CD4-positive, alpha-beta T cell treated with Interleukin-4 for 1 hour (primary cell): ENCODE measurements at places on chromosomes 4 and X.

DNA sequence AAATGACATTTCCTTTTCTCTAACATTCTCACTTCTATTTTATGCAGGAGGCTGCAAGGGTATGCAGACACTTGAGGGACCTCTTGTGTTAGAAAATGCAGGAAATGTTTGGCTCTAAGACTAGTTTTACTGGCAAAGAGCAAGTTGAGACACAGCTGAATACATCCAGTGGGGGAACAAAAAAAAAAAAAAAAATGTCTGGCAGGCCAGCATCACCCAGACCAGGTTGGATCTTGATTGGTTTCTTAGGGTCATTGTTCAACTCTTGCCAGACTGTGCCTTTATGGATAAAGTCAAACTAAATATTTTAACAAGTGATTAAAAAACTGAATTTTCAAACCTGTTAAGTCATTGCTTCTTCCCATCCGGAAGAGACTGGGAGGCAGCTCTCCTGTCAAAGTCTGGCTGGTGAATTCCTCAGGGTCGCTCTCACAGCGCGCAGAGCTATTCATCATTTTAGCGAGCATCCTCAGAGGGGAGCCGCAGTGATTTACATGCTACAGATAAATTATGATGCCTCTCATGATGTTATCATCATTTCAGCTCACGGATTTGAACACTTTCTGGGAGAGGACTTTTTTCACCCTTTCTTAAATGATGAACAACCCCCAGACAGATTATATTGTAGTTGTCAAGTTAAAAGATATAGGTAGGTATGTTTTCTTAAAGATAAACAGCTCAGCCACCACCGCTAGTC lies 23.6 kb upstream of the PACRGL start:
- no peak for DNase-seq

DNA sequence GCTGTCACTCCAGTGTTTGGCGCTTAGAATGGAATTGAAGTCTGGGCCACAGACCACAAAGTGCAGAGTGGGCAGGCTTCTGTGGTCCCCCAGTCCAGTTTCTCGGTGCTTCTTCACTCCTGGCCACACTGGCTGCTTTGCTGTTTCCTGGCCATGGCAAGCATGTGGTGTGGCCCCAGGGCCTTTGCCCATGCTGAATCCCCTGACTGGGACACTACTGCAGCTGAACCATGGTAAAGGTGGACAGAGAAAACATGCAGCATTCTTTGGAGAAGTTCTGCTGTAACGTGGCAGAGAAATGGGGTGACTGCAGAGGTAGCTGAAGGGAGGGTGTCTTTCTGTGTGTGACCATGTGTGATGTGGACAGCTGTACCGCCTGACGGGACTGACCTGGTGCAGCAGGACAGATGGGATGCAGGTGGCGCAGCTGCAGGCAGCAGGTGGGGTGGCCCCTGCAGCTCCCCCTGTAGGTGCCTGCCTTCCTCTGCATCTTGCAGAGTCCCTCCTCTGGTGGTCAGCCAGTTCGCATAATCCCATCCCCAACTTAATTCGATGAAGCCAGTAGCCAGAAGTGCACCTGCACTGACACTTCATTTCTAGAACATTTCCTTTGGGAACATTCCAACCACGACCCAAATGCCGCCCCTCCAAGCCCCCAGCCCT lies 13.2 kb upstream of the S100P start:
- DNase-seq: no peak

DNA sequence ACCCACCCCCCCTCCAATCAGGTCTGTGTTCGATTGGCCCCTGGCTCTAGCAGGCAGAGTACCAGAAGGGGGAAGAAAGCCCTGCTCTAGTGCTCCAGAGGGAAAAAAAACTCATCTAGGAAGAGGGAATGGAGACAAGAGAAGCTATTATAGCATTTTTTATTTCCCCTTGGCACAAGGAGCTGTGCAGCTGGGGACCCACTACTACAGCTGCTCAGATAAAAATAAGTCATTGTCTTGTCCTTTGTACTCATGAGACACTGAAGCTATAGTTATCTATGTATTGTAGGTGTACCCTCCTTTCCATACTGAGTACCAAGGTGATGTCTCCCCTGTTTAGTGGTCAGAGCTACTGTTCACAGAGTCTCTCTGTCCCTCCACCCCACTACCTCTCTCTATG lies 14.3 kb downstream of the CCDC160 start:
- DNase-seq: no peak

DNA sequence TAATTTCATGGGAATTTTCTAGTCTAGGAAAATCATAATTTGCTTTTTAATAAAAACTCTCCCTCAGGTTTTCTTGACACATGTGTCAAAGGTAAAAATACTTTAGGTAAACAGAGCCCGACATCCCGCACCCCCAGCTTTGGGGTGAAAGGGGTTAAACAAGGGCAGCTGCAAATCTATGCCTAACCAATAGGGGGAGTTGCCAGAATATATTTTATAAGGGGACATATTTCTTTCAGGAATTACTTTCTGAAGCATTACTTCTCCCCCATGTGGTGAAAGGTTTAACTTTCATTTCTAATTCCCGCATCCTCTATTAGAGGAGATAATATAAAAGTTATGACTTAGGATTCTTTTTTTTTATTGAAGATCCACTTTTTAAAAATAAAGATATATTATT lies 53.9 kb upstream of the HEPH start:
- DNase-seq: peak; percentile 27

DNA sequence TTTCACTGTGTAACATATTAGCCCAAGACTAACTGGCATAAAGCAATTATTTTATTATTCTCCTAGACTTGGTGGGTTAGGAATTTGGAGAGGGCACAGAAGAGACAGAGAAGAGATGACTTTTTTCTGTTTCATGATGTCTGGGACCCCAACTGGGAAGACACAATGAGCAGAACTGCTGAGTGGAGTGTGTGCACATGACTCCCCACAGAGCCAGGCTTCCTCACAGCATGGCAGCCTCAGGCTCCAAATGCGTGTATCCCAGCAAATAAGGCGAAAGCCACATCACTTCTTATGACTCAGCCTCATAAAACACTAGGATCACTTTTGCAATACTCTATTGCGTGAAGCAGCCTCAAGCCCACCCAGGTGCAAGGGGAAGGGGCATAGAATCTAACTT lies 68.4 kb downstream of the MFAP3L start:
- DNase-seq: no peak

DNA sequence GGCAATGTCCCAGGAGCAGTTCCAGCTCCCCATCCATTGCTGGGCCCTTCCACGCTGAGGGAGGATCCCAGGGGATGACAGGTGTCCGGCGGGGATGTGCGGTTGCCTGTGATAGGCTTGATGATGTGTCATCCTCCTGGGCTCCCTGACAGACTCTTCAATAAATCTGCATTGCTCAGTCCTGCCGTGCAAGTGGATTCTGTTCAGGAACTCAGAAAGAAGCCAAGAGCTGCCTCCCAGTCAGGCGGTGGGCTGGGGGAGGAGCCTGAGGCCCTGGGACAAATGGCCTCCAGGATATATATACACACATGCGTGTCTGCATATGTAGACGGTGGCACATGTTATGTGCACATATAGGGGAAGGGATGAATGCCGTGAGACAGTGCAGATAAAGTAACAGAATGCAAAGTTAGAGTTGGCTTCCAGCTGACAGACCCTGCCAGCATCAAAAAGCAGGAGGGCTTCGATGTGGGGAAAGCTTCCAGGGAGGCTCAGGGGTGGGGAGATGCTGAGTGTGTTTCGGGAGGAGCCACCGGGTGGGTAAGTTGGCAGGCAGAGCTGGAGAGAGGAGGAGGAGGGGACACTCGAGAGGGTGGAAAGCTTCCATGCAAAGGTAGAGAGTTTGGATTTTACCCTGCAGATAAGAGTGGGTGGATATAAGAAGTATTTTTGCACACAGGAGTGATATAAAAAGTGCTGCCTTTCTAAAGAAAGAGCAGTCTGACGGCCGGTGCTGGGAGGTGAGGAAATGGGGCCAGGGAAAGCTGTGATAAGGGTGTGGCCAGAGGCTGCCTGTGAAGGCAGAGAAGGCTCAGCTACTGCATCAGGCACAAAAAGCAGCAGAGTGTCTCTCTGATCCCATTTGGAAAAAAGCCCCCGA lies 28.5 kb upstream of the CRMP1 start:
- DNase-seq: no peak

DNA sequence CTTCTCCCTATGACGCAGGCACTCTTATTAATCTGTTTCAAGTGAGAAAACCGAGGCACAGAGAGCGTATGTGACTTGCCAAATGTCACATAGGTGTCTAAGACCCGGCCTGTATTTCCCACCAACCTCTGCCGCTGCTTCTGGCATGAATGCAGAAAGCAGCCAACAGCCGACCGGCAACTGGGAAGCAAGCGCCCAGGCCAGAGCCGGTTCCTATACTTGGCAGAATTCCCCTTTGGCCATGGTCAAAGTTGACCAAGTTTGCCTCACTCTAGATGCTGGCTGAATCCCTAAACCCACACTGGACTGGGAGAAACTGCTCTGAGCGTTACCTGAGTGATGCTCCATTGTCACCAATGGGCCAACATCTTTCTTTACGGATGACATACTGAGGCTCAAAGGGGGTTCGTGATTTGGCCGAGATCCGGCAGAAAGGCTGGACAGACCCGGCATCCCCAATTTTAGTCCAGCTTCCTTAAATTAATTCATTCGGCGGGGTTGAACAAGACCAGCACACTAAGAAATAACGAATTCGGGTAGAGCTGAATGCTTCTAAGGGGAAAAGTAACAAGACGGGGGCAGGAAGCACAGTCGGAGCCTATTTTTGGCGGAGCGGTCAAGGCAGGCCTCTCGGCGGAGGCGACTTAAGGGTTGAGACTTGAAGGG lies 11.2 kb downstream of the MSX1 start:
- no peak for DNase-seq

DNA sequence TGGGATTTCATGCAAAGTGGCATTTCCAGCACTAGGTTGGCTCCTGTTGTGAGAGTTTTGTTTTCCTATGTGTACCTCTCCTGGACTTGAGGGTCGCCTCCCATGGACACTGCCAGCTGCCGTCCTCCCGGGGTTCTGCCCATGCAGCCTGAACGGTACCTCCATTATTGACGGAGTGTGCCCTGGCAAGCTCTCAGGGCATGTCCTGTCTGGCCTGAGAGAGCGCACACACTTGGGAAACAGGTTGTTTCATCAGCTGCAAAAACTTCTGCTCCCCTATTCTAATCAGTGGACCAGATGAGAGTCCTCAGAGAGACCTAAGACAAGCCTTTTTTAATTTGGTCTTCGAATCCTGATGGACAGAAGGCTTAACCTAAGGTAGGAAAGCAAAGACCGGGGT lies 56.6 kb upstream of the HOPX start:
- DNase-seq: no peak

- DNase-seq: no peak
Measured at GRCh38 chr4:139175646-139176301, 1.2 kb downstream of the ELF2 start.

DNA sequence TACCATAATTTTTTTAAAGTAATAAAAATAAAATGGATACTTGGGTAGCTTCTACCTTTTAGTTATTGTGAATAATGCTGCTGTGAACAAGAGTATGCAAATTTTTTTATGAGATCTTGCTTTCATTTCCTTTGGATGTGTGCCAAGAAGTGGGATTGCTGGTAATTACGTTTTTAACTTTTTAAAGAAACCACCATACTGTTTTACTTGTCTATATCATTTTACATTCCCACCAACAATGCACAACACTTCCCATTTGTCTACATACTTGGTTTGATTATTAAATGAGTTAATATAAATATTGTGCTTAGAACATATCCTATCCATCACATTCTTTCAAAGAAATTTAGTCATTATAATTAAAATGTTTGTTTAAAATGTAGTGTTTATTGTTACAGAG lies 3.9 kb upstream of the SULT1B1 start:
- peak; percentile 21 for DNase-seq

- no peak for DNase-seq
Measured at GRCh38 chr4:3766036-3766784, at the start of gene ADRA2C. Gene ADRA2C, plus strand, starts transcription at chr4:3766385. Its CDS starts 222 bp downstream, at chr4:3766607.

GRCh38 chr4:10201381-10202223 lies 85.0 kb upstream of the WDR1 start:
- no peak for DNase-seq

GRCh38 chrX:6909396-6909795 lies 238.1 kb upstream of the STS start:
- DNase-seq: no peak

DNA sequence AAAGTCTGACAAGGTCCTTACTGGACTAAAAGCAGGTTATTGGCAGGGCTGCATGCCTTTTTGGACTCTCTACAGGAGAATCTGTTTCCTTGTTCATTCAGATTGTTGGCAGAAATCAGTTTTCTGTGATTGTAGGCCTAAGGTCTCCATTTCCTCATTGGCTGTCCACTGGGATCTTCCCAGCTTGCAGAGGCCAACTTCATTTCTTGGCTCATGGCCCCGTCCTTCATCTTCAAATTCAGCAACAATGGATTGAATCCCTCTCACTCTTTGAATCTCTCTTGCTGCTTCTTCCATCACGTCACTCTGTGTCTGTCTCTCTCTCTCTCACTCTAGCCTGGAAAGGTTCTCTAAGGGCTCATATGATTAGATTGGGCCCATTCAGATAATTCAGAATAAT lies 14.9 kb upstream of the GLUD2 start:
- DNase-seq: no peak

GRCh38 chrX:39816871-39817731 lies 280.7 kb downstream of the BCOR start:
- DNase-seq: peak; percentile 6

GRCh38 chr4:145735827-145736226 lies 55.9 kb downstream of the C4orf51 start:
- no peak for DNase-seq

- DNase-seq: no peak
Measured at GRCh38 chrX:44733931-44734330, 109.9 kb upstream of the DUSP21 start.

DNA sequence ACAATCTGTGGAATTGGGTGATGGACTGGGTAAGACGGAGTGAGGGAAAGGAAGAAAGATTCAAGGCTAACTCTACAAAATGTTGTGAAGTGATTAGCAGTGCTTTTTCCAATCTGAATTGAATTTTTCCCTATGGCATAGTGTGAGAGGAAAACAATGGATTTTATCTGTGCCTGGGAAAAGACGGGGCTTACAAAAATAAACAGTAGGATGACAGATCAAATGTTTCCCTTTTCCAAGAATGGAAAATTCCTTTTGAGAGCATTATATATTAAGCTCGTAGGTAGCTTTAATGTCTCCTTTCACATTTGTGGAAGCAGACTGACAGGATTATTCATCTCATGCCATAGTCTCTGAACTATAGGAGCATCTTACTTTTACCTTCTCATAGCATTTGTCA lies 27.8 kb downstream of the ATP11C start:
- no peak for DNase-seq

DNA sequence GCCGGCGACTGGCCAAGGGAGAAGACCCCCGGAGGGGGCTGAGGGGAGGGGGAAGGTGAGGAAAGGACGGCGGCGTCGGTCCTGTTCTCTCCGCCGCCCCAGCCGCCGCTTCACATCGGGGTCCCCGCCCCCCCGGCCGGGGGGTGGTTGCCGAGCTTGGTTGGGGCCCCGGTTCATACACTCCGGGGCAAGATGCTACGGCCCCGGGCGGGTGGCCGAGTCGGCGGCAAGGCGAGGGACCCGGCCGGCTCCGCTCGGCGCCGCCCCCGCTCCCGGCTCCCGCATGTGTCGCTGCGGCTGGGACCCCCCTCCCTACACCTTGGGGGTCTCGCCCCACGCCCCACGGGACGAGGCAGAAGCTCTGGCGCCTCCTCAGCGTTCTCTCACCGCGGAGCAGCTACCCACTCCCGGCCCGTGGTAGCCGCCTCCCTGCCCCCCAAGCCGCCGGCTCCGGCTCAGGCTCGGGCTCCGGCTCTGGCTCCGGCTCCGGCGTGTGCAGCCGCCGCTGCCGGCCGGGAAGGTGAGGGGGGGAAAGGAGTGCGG lies 461 bp downstream of the FBXW7 start:
- DNase-seq: no peak

GRCh38 chr4:44652002-44652401 lies 577 bp upstream of the YIPF7 start:
- no peak for DNase-seq

GRCh38 chrX:16671005-16671404 lies 21.0 kb downstream of the S100G start:
- DNase-seq: peak; percentile 43
